PC-9 (cell line): ENCODE measurements at places on chromosomes 2 and 18. TPM values are rescaled to one million over a fixed set of nuclear protein-coding genes. Genes with fewer than 3 reads are reported as not detected.

Gene CRACDL
- total RNA-seq: 29.6 and 33.7 TPM in 2 replicates

Gene LOXL3
- total RNA-seq: 3.1 and 5.0 TPM in 2 replicates

Gene UGT1A5
- total RNA-seq: 71.3 and 91.2 TPM in 2 replicates

Gene TNFAIP6
- total RNA-seq: not detected in 2 replicates

Gene SPP2
- total RNA-seq: not detected in 2 replicates

Gene POTEJ
- total RNA-seq: not detected in 2 replicates

Gene SLC4A5
- 1.2 TPM in 1 of 2 replicates, not detected in the other for total RNA-seq

Gene SLC25A12
- 25.9 and 28.8 TPM in 2 replicates for total RNA-seq

Gene TEKT4
- 0.15 TPM in 1 of 2 replicates, not detected in the other for total RNA-seq

Gene STPG4
- total RNA-seq: 6.5 and 8.7 TPM in 2 replicates

Gene ZNF892
- 2.8 and 3.1 TPM in 2 replicates for total RNA-seq

Gene KIF3C
- 41.2 and 50.5 TPM in 2 replicates for total RNA-seq

Gene PAX8
- total RNA-seq: 5.8 and 6.4 TPM in 2 replicates

Gene ITGA6
- 180 and 213 TPM in 2 replicates for total RNA-seq

Gene MAL
- total RNA-seq: 146 and 171 TPM in 2 replicates
